Stimulated activated CD8-positive, alpha-beta memory T cell treated with anti-CD3 and anti-CD28 coated beads, Interleukin-4, amount 100 ng/mL, for 1 hour (primary cell): ENCODE measurements at places on chromosomes 12 and 14.

- no peak for DNase-seq
Observed at GRCh38 chr12:5456906-5457305, 25.0 kb downstream of the NTF3 start.

GRCh38 chr12:107884769-107885694 is 110.5 kb downstream of the ASCL4 start:
- DNase-seq, result no peak

DNA sequence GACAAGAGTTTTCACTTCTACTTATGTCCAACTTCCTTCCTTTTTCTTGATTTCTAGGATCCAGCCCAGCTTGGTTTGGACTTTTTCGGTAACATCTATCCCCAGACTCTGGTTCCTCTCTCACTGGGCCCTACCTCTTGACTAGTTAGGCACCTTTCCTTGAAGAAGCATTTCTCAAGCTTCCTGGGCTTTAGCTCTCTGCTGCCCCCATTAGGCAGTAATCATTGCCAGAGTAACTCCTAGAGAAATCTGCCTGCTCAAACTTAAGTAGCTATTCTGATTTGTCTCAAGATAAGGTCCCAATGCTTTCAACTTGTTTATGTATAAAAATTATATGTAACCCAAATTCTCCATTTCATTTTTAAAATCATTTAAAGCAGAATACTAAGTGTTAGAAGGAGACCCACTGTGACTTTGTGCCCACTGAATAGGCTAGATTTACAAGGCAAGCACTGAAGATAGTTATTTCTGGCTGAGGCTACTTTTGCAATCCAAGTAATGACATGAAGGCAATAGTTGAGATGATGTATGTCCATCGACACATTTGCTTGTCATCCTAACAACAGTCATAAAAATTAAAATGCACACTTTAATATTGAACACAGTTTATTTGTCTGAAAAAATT is 275.0 kb upstream of the G2E3 start:
- DNase-seq, result no peak

DNA sequence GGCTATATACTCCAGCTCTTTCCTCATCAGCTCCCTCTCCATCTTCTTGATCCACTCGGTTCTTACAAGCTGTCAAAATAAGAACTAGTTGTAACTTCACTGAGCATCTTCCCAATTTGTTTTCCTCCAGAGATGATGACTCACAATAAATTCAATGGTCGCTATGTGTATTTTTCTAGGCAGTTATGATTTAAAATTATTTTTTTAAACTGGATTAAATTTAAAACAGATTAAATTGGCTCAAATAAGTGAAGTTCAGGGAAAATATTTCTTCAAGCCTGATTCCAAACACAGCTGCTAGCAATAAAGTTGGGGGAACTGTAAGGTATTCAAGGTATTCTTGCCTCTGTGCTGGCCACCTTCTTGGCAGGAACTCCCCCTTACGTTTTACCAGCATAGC is 717.7 kb upstream of the USP15 start:
- no peak for DNase-seq

DNA sequence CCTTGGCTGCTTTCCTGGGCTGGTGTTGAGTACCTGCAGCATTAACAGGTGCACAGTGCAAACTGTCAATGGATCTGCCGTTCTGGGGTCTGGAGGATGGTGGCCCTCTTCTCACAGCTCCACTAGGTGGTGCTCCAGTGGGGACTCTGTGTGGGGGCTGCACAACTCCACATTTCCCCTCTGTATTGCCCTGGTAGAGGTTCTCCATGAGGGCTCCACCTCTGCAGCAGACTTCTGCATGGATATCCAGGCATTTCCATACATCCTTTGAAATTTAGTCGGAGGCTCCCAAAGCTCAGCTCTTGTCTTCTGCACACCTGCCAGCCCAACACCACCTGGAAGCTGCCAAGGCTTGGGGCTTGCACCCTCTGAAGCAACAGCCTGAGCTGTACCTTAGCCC is 198.6 kb downstream of the GXYLT1 start:
- no peak for DNase-seq

DNA sequence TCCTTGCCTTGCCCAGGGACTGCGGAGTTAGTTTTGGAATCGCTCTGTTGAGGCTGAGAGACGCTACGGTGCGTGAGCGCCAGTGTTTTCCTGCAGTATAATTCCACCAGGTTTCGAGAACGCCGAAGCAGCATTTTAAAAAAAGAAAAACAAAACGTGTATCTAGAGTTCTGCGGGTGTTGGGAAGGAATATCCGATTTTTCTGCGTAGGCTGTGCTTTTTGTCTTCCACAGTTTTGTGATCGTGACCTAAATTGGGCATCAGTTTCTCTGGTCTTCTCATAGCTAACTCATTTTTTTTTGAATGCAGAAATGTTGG is 778 bp downstream of the DNM1L start:
- DNase-seq, result no peak

DNA sequence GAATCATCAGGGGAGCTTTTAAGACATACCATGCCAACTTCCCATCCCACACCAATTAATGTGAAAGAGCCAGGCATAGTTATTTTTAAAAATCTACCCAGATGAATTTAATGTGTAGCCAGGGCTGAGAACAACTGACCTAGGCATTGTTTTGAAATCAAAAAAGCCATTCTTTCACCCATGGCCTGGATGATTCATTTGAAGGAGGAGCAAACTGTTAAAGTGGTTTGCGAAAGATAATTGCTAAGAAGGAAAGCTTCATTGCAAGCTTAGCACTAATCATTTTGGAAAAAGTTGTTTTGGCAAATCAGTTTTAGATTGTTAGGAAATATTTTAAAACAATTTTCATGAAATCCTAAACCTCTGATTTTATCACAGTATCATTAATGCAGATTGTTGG is 2.1 kb upstream of the GTSF1 start:
- no peak for DNase-seq

DNA sequence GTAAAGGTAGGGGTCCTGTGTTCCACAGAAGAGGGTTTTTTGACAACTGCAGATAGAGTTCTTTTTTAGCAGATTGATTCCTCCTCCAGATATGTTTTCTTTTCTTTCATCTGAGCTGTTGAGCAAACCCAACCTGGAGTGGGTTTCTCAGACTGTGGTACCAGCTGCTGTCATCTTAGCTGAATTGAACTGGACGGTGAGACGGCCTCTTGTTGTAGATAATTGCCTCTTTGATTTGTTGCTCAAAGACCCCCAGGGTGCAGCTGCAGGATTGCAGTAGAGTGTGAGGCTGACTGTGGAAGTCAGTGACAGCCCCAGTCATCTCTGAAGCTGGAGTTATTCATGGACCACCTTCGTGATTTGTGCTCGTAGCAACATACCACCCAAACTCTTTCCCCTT is 317.7 kb downstream of the AACS start:
- DNase-seq, result no peak

GRCh38 chr12:11697670-11698387 is 48.4 kb downstream of the ETV6 start:
- no peak for DNase-seq
